Activated naive CD8-positive, alpha-beta T cell treated with anti-CD3 and anti-CD28 coated beads, Interleukin-2, amount 10 ng/mL, durations not matched to agents 7 days and 5 days (primary cell): ENCODE measurements at places on chromosomes 1 and 21. TPM values are rescaled to one million over a fixed set of nuclear protein-coding genes. Genes with fewer than 3 reads are reported as not detected.

DNA sequence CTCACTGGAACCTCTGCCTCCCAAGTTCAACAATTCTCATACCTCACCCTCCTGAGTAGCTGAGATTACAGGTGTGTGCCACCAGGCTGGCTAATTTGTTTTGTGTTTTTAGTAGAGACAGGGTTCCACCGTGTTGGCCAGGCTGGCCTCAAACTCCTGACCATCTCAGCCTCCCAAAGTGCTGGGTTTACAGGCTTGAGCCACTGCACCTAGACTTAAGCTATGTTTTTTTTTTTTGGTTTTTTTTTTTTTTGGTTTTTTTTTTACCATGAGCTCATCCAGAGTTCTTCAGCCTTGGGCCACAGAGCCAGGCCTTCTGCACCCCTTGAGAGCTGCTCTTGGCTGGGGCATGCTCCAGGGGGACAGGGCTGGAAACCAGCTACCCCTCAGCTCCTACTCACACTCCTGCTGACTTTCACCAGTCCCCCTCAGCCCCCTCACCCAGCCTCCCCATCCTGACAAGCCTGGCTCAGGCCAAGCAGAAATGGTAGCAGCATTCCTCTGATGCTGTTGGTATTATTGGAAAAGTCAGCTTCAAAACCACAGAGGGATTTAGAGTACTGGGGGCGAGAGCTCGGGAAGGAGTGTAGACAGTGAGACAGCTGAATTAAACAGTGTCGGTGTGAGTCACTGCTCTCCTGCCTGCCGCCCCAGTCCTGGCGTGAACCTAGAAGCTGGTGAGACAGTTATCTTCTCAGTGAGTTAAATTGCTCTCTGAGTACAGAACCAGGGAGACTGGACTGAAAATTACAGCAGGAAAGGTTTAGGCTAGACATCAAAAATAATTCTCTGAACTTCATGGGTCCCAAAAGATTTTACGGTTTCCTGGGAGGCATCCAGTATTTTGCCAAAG lies 63.7 kb downstream of the NAV1 start:
- DNase-seq = no peak

Gene IER5
- total RNA-seq = 36.8 TPM

- DNase-seq = no peak
These were observed 48.8 kb downstream of the SUCO start for GRCh38 chr1:172581779-172582178.

Gene C8A
- not detected for total RNA-seq

DNA sequence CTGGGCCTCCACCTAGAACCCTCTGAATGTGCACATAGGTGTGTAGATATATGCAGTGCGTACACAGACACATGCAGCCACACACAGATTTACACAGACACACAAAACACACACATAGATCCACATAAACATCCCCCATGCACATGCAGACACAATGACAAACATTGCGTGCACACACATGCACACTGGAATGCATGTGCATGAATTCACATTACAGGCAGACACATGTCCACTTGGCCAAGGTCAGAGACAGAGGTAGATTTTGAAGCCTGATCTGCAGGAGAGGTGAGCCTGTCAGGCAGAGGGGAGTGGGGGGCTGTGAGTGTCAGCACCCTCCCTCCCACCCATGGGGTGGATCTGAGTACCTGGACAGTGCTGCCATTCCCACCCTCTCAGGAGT lies 338.5 kb downstream of the PTPRU start:
- no peak for DNase-seq

GRCh38 chr1:246724731-246725095 lies 504 bp downstream of the SCCPDH start:
- peak; percentile 51 for DNase-seq

GRCh38 chr1:67830928-67831830 lies 2.1 kb downstream of the GNG12 start:
- DNase-seq = no peak

Gene CLIC6
- total RNA-seq = 0.42 TPM
